ENCODE measurements at places on chromosomes 6 and 20.

DNA sequence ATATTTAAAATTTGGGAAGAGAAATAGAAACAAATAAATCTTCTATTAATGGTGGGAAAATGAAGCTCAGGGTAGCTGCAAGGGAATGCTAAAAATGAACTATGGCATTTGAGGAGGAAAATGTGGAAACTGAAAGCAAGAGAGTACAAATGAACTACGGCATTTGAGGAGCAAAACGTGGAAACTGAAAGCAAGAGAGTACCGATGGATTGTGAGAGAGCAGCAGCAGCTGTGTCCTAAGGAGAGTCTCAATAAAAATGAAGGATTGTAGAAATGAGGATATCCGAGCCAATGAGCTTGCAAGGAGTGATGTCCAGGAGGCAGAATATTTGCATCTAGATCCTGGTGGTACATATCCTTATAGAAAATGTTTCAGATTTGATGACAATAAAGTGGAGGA is 547.1 kb upstream of the ZNF337 start:
- DNase-seq, result no peak

DNA sequence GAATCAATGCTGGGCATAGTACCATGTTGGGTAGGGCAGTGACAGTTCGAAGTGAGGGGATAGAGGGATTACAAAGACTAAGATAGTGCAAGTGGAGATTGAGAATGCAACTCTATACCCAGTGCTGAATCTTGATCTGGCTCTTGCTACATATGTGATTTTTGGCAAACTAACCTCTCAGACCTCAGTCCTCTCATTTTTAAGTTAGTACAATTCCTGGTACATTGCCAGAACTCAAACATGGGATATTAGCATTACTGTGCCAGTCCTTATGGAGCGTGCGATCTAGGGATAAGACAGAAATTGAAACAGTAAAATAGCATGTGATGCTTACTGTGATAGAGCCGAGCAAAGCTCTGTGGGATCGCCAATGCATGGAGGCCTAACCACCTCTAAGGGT is 188.4 kb downstream of the MTFR2 start:
- DNase-seq, result no peak

- no peak for DNase-seq
Observed at GRCh38 chr6:133966654-133967329, 13.8 kb downstream of the TBPL1 start.

DNA sequence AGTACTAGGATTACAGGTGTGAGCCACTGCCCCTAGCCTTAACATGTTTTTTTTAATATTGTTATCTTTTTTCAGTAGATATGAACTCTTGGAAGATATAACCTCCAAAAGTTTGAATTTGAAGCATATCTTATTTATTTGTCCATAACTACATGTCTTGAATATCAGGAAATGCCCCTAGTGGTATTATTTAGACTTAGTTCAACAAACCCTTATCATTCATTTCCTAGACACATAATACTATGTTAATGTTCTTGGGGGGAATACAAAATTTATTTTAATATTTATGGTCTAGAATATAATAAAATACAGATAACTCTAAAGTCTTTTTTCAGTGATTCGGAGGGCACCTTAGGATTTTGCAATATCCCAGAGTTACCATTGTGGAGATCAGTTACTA is 160.7 kb downstream of the HACE1 start:
- DNase-seq, result no peak

DNA sequence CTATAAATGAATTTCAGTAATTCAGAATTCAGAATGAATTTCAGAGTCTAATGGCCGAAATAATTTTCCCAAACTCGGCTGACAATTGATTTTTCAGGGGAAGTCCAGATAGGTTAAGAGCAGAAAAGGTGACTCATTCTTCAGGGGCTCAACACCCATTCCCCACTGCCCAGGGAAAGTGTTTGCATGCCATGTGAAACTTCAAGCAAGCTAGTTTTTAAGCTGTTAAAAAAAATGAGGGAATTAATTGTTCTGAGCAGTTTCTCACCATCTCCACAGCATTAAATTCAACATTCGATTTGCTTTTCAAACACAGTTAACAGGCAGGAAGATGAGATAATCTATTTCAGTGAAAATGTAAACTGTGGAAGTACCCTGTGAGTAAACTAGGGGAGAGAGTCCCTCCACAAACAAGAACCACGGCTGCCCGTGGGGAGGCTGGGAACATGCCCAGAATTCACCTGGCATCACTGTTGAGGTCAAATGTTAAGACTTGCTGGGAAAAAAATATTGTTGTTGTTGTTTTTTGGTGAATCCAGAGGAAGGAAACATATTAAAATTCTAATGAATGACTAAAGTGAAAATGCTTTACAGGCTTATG is 650.8 kb upstream of the AGPAT4 start:
- no peak for DNase-seq
